Astrocyte (in vitro differentiated cells and primary cell): ENCODE measurements at places on chromosomes 12 and 14. TPM values are rescaled to one million over a fixed set of nuclear protein-coding genes. Genes with fewer than 3 reads are reported as not detected.

The BCL2L2 gene
- total RNA-seq, result 19.6 and 21.4 TPM in 2 replicates

DNA sequence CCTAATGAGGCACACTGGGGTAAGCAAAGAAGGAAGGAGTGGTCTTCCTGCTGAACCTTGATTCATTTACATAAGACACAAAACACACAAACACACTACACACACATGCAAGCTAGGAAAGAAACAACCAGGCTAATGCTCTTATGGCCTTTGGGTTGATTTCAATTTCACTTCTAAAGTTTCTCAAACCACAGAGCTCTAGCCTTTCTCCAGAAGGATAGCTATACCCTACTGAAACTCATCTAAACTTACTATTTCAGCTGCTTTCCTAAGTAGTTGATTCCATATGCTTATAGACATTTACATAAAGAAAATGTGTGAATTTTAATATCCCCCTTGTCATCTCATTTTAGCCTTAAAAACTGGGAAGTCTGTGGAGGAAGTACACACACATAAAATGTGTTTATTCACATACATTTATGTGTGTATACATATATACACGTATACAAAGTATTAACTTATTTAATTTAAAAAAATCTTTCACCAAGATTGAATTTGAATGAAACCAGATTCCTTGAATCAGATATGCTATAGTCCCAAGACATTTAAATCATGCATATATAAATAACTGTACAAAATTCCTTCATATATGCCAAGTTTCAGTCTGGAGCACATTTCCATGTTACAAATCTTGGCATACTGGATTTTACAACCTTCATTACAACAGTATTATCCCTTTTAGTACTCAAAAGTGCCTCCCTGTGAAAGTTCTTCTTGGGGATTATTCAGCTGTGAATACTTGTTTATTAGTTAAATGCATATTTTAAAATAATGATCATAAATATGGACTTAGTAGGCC, 231.8 kb upstream of the NPAS3 start:
- no peaks in the 10 kb centered on the region for H3K36me3 ChIP-seq
- no peak overlapping the region for H3K27ac ChIP-seq
- H3K4me3 ChIP-seq, result no peak overlapping the region
- no peak for DNase-seq

- no peak overlapping the region for H3K27ac ChIP-seq
- no peak for DNase-seq
- peaks cover 7% of the 10 kb centered on the region for H3K4me1 ChIP-seq
These were observed 6.6 kb downstream of the PNN start for GRCh38 chr14:39181693-39182047.

GRCh38 chr12:102050660-102051430, 10.9 kb downstream of the WASHC3 start:
- peaks cover 9% of the 10 kb centered on the region for H3K36me3 ChIP-seq
- H3K27me3 ChIP-seq, result no peaks in the 10 kb centered on the region
- H3K4me3 ChIP-seq, result no peak overlapping the region
- H3K4me1 ChIP-seq, result no peaks in the 10 kb centered on the region

GRCh38 chr12:99110868-99111267, 465.8 kb downstream of the APAF1 start:
- no peaks in the 10 kb centered on the region for H3K4me1 ChIP-seq
- DNase-seq, result no peak
- H3K27ac ChIP-seq, result no peak overlapping the region
- no peaks in the 10 kb centered on the region for H3K36me3 ChIP-seq

- no peak overlapping the region for H3K4me3 ChIP-seq
- H3K36me3 ChIP-seq, result no peaks in the 10 kb centered on the region
- H3K27ac ChIP-seq, result no peak overlapping the region
- H3K27me3 ChIP-seq, result no peaks in the 10 kb centered on the region
- no peak for DNase-seq
- peaks cover 20% of the 10 kb centered on the region for H3K4me1 ChIP-seq
These were observed 142.1 kb downstream of the TTC7B start for GRCh38 chr14:90674043-90674670.

DNA sequence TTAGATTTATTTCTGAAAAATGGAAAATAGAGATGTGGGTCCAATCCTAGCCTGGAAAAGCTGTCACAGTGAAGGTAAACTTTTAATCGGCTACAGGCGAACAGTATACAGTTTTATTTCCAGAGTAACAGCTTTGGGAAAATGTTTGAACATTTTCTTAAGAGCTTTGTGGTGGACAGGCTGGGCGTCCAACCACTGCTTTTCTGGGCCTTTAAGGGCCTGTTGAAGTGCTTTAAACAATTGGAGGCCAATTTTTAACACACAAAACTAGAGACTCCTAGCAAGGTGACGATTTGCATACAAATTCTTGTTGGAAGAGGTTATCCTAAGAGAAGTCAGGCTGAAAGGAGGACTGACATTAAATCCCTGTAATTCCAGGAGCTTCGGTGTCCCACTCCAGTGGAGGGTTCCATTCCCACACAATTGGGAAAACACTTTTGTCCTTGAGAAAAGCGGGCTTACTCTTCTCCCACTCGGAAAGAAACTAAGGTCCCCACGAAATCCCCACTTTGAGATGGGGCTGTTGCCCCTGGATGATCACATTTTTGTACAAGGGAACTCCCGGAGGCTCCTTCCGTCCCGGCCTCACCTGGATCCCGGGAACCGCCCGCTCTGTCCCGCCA, 26.9 kb downstream of the BCL11B start:
- no peak overlapping the region for H3K27ac ChIP-seq
- H3K4me3 ChIP-seq, result no peak overlapping the region
- H3K4me1 ChIP-seq, result peaks cover 6% of the 10 kb centered on the region
- peaks cover 37% of the 10 kb centered on the region for H3K27me3 ChIP-seq
- no peaks in the 10 kb centered on the region for H3K36me3 ChIP-seq
